ENCODE measurements at places on chromosomes 2 and 18. TPM values are rescaled to one million over a fixed set of nuclear protein-coding genes. Genes with fewer than 3 reads are reported as not detected.
A peak's percentile ranks its signal among the peaks of the same experiment; 100 is the strongest.

POTEI gene
- not detected for total RNA-seq

MOGAT1 gene
- total RNA-seq: not detected

GREB1 gene
- 7.5 TPM for total RNA-seq

TFCP2L1 gene
- total RNA-seq: 1.6 TPM

KCNJ3 gene
- total RNA-seq: 4.2 TPM

REG1B gene
- total RNA-seq: not detected

UGT1A5 gene
- not detected for total RNA-seq

ELOA2 gene
- not detected for total RNA-seq

FSHR gene
- not detected for total RNA-seq

DNA sequence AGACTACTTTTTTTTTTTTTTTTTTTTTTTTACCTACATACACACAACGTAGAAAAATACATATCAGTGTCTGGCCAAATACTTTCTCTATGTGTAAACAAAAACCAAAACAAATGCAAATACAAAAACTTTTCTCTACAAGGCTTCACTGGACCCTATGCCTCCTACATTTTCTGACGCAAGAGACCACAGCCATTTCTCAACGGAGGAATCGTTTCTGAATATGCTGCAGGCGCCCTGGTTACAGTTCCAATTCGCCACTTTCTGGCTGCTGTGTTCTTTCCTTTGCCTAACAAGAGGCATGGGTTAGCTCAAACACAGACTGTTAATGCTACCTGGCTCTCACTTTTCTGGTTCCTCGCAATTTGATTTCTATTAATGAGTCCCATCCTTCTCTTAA lies 96.4 kb downstream of the EPB41L3 start:
- no peak for DNase-seq

- DNase-seq: no peak
Measured at GRCh38 chr2:189633392-189633811, 27.9 kb upstream of the ASNSD1 start.

GRCh38 chr18:48805826-48806535 lies 144.8 kb downstream of the SMAD7 start:
- no peak for DNase-seq

DNA sequence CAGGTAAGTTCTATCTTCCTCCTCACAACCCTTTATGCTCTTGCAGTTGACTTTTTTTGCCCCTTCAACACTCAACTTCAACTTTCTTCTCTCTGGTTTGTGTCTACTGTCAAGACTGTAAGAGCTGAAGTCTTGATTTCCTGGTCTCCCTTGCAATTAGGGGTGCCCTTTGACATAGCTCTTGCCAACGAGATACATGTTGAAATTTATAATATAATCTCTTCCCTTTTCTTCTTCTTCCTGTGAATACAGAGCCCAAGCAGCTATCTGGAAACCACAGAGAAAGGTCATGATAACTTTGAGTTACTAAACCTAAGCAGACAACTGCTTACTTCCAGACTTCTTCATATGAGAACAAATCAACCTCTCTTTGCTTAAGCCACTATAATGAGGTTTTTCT lies 163.5 kb downstream of the MC4R start:
- DNase-seq: no peak

GRCh38 chr18:56188529-56189275 lies 449.7 kb downstream of the TXNL1 start:
- no peak for DNase-seq

DNA sequence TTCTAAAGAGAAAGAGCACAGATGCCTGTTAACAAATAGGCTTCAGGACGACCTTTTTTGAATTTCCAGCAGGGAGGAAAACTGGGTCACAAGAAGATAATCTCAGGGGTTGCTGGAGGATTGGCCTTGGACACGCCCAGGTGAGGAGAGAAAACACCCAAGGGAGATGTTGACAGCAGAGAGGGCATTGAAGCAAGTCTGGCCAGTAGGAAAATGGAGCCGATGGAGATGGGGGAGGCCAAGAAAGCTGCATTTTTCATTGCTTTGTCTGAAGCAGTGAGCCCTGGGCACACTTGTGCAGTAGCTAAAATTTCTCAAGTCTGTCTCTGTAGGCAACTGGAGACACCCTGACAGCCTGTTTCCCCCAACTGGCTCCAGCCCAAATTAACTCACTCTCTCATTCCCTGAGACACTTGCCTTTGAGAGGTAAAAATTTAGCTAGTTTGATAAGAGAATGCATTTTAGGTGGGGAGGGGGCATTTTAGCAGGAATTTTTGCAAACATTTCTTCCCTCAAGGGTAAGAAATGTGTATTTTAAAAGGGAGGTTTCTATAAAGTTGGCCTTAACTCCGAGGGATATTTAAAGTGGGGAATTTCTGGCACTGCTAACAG lies 165.5 kb downstream of the TGIF1 start:
- DNase-seq: no peak

GRCh38 chr2:86298411-86299390 lies 38.7 kb downstream of the REEP1 start:
- DNase-seq: no peak

- DNase-seq: no peak
Measured at GRCh38 chr2:39481611-39482010, 44.5 kb upstream of the MAP4K3 start.

- peak; percentile 98 for DNase-seq
Measured at GRCh38 chr18:63969942-63970808, at the start of gene SERPINB8. Gene SERPINB8 (plus strand): TSS chr18:63970081. CDS start chr18:63978309, 8,228 bp downstream.

- DNase-seq: no peak
Measured at GRCh38 chr2:56369316-56369715, 185.5 kb downstream of the CCDC85A start.

GRCh38 chr18:26497866-26498265 lies 50.5 kb downstream of the KCTD1 start:
- no peak for DNase-seq

- DNase-seq: no peak
Measured at GRCh38 chr2:6885551-6885950, 8.0 kb downstream of the RSAD2 start.

DNA sequence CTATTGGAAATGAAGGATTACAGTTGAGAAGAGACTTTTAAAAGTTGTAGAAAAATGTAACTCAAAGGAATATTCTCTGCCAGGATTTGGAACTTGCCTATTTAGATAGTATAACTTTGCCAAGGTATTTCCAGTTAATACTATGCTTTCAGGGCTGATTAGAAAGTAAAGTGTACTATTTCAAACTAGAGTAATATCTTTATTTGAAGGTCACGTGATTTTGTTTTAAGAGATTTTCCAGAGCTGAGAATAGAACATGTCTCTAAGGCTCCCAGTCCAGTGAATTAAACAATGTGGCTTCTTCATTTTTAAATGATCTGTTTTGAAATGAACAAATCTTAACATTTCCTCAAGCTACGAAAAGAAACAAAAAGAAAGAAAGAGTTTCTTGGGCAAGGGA lies 53.9 kb downstream of the CCDC148 start:
- DNase-seq: no peak

GRCh38 chr2:55232084-55232862 lies at the start of the genes CLHC1 and RPS27A:
Gene CLHC1 (minus strand): TSS chr2:55232293. CDS start chr2:55222411, 9,882 bp downstream.
Gene RPS27A (plus strand): TSS chr2:55232688. CDS start chr2:55232825, 137 bp downstream.
- DNase-seq: peak; percentile 98

GRCh38 chr2:211408483-211408891 lies 852.1 kb downstream of the CPS1 start:
- no peak for DNase-seq

DNA sequence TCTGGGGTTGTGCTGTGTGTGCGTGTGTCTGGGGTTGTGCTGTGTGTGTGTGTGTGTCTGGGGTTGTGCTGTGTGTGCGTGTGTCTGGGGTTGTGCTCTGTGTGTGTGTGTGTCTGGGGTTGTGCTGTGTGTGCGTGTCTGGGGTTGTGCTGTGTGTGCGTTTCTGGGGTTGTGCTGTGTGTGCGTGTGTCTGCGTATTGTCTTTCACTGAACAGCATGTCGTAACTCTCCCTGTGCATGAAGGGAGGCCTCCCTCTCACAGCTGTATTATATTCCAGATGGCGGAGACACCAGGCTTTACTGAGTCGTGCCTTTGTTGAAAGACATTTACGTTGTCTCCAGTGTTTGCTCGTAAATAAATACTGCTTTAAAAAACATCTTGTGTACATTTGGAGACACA lies 5.9 kb downstream of the ACKR3 start:
- no peak for DNase-seq

GRCh38 chr18:3653851-3654441 lies 204.0 kb downstream of the TGIF1 start:
- no peak for DNase-seq

DNA sequence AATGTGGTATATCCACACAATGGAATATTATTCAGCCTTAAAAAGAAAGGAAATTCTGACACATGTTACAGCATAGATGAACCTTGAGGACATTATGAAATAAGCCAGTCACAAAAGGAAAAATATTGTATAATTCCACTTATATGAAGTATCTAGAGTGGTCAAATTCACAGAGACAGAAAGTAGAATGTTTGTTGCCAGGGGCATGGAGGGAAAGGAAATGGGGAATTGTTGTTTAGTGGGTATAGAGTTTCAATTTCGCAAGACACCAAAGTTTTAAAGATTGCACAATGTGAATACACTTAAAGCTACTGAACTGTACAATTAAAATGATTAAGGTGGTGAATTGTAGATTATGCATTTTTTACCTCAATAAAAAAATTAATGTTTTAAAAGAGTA lies 92.9 kb downstream of the TXNL1 start:
- no peak for DNase-seq

DNA sequence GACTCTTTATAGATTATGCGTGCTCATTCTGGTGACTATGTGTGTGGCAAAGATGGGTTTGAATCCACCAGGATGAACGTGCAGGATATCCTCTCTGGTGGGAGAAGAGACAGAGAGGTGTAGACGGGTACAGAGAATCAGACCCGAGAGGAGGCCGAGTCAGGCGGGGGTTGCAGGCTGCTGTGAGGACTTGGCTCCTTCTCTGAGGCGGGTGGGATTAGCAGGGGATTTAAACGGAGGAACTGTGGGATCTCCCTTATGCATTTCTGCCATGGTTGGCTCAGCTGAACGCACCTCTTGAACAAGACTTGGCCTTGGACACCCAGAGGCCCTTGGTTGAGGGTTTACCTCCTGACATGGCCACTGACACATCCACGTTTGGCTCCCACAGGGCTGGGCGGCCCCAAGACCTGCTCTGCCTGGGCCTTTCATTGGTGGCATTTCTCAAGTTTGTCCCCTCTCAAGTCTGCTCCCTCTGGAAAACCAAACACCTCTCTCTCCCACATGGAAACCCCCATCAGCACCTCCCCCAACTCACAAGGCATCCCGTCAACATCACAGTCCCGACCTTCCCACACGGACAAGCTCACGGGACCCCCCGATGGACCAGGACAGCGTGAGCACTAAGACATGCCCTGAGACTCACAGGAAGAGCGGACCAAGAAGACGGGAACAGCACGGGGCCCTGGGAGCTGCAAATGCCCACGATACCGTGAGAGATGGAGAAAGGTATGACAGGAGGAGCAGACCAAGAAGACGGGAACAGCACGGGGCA lies 158.3 kb downstream of the RTP5 start:
- no peak for DNase-seq

DNA sequence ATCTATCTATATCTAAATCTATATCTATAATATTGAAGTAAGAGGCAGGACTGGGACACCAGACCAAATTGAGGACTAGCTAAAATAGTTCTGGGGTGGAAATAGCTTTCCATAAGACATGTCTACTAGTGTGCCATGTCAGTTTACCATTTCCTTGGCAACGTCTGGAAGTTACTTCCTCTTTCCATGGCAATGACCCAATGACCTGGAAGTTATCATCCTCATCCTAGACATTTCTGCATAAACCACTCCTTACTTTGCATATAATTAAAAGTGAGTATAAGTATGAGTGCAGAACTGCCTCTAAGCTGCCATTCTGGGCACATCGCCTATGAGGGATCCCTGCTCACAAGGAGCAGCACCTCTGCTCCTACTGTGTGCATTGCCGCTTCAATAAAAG lies 734.0 kb upstream of the GCFC2 start:
- DNase-seq: no peak

- no peak for DNase-seq
Measured at GRCh38 chr2:62197011-62197924, 1.4 kb downstream of the B3GNT2 start.

GRCh38 chr2:215280326-215280725 lies 31.5 kb upstream of the ATIC start:
- no peak for DNase-seq

GRCh38 chr18:55351241-55351691 lies 236.7 kb downstream of the TCF4 start:
- no peak for DNase-seq
